ENCODE measurements at places on chromosomes 1 and 21.

GRCh38 chr1:15739745-15740144 is 2.6 kb upstream of the TMEM82 start:
- no peak for DNase-seq

DNA sequence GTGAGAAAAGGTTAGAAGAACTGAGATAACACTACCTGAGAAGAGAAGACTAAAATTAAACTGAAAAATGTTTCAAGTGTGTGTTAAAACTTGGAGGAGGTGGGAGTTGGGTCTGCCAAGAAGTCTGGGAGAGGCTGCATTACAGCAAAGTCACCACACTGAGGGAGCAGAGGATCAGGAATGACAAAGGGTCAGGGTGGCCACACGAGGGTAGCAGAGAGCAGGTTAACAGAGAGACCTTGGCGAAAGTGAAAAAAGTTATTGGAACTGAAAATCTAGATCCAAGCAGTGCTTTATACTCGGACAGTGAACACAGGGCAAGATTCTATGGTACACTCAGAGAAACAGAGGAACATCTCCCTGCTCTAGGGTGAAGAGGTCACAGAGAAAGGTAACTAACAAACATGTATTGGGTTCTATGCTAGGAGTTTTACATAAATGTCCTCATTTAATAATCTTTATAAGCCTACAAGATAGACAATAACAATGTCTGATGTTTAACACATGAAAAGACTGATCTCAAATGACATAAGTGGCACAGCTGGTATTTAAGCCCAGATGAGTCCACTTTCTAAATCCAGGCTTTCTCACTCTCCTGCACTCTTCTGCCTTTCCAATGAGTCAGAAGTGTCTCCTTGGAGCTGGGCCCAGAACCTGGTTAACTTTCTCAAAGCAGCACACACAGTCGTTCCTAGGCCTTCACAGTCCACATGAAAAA is 10.3 kb upstream of the CADM3 start:
- peak; percentile 50 for DNase-seq

GRCh38 chr1:154865442-154866256 is 4.4 kb downstream of the KCNN3 start:
- DNase-seq = no peak

- no peak for DNase-seq
These were observed 37.0 kb downstream of the IRF2BP2 start for GRCh38 chr1:234572966-234573365.

GRCh38 chr1:228313536-228314277 is 92.9 kb downstream of the TRIM11 start:
- no peak for DNase-seq

GRCh38 chr1:107963601-107964335 is 1.2 kb downstream of the VAV3 start:
- DNase-seq = no peak

GRCh38 chr1:6347641-6348487 is 45.7 kb downstream of the ACOT7 start:
- DNase-seq = no peak

DNA sequence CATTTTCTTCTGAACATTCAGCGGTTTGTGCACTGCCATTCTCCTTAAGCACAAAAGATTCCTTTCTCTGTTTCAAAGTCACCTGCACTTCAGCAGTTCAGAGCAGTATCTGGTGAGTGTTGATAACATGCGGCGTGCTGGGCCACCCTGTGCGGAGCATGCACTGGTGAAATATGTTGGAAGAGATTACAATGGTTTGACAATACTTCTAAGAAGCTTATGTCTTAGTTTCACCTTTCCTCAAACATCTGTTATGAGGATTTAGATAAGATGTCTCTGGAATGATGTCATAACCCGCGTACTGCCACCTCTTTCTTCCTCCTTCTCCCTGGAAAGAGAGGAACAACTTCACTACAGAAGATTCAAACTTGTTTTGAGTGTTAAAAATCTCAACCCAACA is 650.3 kb downstream of the AJAP1 start:
- DNase-seq = no peak

DNA sequence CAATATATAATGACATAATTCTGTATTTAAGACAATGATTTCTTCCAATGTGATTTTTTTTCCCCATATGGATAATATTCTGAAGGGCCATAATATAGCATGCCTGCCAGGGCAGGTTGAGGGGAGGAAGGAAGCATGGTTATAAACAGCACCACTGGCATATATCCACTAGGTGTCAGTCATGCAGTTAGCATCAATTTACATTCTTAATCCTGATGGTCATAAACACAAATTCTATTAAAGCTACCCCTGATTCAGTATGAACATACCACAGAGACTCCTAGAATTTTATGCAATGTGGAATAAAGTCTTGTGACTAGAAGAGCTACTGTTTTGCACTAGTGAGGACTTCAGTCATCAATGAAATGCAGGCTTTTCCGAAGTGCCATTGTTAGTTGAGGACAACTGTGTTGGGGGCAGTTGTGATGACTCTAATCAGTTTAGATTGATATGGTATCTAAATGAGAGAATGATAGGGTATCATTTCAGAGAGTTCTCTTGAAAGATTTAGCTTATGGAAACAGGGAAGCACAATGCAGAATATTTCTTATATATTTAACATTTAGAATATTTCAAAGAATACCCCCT is 342.7 kb upstream of the NR5A2 start:
- DNase-seq = peak; percentile 29

DNA sequence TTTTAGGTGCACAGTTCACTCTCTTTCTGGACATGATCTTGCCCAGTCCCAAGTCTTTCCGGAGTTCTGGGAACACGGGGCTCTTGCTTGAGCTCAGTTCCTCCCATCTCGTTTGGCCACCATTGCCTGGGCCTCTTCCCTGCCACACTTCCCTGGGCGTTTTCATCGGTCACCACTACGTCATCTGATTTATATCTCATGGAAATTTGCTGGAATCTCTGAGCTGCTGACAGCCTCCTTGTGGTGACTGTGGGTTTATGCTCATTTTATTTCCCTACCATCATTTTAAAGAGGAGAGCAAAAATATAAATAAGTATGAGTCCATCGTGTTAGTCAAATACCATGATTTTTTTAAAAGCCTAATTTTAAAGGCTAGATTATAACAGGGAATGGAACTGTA is 449.1 kb upstream of the KAZN start:
- no peak for DNase-seq

- no peak for DNase-seq
These were observed 7.7 kb downstream of the AHDC1 start for GRCh38 chr1:27596261-27596660.

- DNase-seq = no peak
These were observed 32.2 kb downstream of the ST6GALNAC3 start for GRCh38 chr1:76106719-76107235.

- DNase-seq = no peak
These were observed 11.1 kb downstream of the QSOX1 start for GRCh38 chr1:180165509-180166435.

DNA sequence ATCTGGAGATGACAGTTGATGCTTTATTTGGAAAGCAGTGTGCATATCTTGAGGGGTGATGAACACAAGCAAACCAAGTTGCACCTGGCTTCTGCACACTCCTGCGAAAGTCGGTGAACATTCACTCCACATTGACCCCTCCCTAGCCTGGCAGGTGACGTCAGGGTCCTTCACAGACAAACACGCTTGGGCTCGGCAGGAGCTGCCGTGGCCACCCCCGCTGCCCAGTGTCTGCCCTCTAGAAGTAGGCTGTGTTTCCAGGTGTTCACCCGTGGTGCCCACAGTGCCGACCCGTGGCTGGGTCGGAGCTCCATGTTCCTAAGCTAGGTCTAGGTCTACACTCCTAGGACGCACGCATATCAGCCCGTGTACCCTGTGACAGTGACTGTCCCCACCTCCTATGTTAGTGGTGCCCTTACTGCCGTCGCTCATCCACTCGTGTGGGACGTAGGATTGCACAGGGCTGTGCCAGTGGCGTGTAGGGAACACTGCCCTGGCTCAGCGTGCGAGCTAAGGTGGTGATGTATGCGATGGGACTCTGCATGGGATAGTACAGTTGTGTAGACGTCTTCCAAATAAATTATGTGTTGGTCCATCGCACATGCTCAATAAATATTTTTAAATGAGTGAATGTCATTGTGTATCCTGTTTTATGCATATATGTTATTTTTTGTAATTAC is 29.0 kb downstream of the PRMT2 start:
- DNase-seq = no peak

DNA sequence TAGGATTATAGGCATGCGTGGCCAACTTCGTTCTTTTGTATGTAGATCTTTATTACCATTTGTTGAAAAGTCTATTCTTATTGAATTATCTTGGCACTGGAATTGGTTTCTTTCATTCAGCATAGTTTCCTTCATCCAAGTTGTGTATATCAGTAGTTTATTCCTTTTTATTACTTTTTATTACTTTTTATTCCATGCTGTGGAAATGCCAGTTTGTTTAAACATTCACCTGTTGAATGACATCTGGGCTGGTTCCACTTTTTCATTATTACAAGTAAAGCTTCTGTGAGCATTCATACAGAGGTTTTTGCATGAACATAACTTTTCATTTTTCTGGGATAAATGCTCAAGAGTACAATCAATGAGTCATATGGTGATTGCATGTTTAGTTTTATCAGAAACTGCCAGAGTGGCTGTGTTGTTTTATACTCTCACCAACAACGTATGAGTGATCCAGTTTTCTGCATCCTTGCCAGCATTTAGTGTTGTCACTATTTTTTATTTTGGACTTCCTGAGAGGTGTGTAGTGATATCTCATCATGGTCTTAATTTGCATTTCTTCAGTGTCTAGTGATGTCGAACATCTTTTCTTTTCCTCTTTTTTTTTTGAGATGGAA is 28.6 kb downstream of the PTPRU start:
- no peak for DNase-seq

DNA sequence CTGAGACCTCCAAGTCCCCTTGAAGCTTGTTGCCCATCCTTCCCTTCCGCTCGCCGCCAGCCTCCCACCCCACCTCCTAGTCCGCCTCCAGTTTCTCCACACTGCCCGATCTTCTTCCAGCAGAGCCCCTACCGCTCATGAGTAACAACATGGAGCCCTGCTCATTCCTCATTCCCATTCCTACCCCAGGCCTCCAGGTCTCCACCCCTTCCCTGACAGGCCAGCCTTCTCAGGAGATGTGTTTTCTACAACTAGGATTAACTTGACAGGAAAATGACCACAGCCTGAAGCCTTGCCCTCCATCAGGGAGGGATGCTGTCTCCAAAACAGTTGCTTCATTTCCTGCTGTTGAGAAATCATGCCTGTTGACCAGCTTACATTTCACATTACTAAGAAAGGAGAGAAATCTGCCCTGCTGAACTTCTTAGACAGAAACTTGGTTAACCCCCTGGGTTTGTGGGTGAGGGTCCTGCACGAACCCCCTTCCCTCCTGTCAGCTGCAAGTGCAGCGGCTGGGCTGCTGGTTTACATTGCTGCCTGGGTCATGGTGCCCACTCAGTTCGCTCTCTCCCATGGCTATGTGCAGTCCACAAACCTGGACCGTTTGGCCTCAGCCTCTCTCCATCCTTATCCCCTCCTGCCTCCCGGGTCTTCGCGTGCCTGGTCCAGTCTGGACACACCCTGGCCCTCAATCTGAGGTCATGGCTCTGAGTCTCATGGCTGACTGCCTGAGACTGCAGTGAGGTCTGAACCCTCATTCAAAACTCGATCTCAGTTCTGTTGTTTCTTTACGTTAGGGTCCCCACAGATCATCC is 16.1 kb upstream of the CHI3L1 start:
- no peak for DNase-seq

- DNase-seq = no peak
These were observed 86.3 kb upstream of the VANGL1 start for GRCh38 chr1:115555446-115555845.

DNA sequence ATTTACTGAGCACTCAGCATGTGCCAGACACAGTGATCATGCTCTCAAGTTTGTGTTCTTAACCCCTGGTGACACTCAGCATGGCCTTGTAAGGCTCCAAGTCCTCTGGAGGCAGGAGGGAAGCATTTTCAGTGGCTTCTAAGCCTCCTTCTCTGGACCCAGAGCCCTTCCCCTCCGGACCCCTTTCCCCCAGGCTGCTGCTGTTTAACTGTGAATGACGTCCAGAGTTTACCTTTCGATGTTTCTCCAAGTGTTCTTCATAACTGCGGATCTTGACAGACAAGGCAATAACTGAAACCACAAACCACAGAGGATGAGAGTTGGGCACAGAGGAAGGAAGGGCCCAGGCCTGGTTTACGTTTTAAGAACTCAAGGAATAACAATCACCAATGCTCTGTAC is 6.5 kb downstream of the MRPS15 start:
- peak; percentile 63 for DNase-seq

DNA sequence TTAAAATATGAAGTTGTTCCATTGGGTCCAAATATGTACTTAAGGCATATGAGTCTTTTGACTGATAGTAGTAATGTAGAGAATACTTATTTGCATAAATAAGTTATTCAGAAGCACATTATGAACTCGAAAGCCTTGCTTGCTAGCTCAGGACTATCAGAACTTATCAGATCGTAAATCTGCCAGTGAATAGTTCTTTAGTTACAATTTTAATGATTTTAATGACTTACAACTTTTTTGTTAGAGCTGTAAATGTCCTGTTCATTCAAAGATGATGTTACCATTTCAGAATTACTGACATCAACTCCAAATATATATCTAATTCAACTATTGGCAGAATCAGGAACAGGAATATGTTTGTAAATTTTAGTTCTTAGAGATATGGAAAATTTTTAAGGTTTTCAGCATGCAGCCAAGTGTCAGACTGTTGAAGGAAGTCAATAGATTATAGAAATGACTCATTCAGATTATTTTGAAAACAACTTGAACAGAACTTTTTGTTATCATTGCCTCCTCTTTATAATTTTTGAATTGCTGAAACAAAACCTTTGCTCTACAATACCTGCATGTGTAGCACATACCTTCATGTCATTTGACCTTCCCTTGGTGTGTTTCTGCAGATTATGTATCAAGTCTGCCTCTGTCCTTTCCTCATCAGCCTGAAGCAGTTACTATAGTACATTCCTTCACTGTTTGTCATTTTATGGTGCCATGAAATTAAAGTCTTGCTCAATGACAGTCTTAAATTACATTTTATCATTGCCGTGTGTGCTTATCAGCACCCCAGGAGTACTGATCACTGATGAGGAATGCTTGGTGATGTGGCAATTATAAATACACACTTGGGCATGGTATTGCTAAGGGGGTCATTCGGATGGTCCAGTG is 44.9 kb downstream of the LRRC8D start:
- no peak for DNase-seq

GRCh38 chr1:237748171-237748960 is 142.4 kb downstream of the ZP4 start:
- DNase-seq = no peak

GRCh38 chr1:198619375-198620140 is 19.3 kb upstream of the PTPRC start:
- no peak for DNase-seq

DNA sequence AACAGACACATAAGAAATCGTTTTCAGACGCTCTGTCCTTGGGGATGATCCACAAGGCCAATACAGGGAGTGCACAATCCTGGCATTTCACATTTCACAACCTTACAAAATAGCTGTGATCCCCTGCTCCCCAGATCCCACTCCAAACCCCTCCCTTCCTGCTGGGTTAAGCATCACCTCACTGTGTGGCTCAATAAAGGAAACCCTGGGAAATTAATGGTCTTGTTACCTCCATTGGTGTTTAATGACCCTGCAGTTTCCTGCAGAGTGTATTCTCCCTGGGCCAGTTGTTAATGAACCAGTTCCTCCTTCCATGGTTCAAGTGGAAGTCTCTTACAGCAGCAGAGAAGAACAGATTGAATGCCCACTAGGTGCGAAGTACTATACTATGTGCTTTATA is 334.7 kb downstream of the OMA1 start:
- no peak for DNase-seq

- DNase-seq = no peak
These were observed 7.4 kb downstream of the IRF2BP2 start for GRCh38 chr1:234602334-234603220.

Data from smooth muscle cell of the brain vasculature (primary cell).